Activated CD4-positive, alpha-beta T cell treated with anti-CD3 and anti-CD28 coated beads for 24 hours (primary cell): ENCODE measurements at places on chromosomes 12 and 14.

GRCh38 chr14:77275041-77275580 lies 4.1 kb upstream of the NGB start:
- DNase-seq = no peak

DNA sequence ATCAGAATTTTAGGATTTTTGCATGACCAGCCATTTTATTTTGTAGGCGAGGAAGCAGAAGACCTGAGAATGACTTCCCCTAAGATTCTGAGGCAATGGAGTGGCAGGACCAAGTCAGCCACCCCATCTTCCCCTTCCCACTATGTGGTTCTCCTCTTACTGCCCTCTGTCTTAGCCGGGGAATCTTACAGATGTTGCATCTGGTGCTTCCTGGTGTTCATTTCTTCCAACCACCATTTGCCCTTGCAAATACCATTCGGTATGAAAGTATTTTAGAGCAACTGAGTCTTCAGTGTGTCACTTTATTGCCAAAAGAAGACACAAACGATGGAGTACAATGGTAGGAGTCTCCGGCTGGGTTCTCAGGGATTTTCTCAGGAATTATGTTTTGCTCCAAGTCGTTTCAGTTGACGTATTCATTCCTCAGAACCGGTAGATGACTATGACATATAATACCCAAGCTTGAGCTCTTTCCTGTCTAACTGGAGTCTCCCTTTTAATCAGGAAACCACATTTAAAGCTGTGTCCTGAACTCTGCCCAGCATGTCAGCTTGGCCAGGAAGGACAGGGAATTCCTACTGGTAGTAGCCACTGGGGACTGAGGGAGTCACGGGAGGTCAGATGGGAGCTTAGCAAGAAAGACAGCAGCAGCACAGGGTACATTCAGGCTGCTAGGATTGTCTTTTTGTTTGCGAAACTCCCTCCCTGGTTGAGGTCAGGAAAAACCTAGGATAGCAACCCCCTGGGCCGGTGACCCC lies 87.0 kb downstream of the SAMD4A start:
- DNase-seq = no peak

DNA sequence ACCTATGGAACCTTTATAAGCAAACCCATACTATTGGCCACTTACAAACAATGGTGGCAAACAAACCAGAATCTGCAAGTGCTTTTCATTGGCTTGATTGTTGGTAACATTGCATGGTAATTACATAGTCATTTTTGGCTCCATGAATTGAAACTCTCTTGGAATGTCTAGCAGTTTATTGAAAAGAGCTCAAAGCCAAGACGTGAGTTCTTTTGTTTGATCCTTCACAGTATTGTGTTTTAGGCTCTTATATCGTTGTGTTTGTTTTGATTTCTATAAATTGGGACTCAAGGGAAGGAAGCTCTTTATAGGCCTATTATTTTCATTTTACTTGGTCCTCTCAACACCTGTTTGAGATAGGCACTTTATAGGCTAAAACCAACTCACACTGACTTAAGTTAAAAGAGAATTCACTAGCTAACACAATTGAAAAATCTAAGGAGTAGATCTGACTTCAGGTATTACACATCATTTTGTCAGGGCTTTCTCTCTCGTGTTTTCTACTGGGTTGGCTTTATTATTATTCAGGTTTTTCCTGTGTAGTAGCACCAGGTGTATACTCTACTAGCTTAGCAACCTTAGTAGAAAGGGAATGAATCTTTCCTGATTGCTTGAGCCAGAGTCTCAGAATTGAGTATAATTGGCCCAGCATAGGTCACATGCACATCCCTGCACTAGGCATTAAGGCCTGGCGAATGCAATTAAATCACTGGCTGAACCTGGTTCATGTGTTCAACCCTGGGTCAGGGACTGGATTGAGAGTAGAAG lies 341.4 kb downstream of the RAD51B start:
- no peak for DNase-seq

GRCh38 chr14:30822080-30822571 lies 52.2 kb upstream of the COCH start:
- DNase-seq = no peak

GRCh38 chr12:30448038-30448437 lies 247.6 kb downstream of the IPO8 start:
- no peak for DNase-seq

- no peak for DNase-seq
Observed at GRCh38 chr12:62655666-62656151, 189.1 kb downstream of the MON2 start.

DNA sequence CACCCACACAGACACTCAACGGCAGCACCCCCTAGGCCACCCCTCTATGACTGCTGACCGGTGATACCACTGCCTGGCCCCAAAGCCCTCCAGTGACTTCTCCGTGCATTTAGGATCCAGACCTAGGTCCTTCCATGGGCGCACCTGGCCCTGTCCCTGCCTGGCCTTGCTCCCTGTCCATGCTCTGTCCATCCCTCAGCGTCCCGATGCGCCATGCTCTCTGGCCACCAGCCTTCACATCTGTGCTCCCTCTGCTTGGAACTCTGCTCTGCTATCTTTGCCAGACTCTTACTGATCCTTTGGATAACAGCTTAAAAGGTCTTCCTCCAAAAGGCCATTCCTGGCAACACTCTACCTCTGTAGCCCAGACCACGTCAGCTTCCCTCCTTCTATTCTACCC lies 25.4 kb upstream of the HDAC7 start:
- DNase-seq = no peak

DNA sequence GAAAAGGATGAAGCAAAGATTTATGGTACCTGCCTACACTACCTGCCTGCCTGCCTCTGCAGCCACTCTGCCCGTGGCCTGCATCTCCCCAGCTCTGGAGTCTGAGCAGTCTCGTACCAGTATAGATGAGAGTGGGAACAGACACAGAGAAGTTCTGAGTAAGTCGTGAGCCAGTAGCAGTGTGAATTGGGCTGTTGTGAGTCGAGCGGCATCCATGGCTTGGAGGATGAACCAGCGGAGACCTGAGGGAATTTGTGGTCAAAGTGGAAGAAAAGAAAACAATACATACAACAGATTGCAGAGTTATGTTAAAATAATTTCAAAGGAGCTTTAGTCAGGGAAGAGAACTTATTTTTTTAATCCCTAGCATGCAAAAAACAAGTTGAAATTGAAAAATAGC lies 25.3 kb downstream of the C2CD5 start:
- DNase-seq = no peak

- DNase-seq = no peak
Observed at GRCh38 chr14:56744016-56744415, 66.3 kb downstream of the OTX2 start.
